ENCODE measurements at places on chromosomes 16 and 17.

- DNase-seq, result no peak
These were observed 540.3 kb downstream of the WWOX start for GRCh38 chr16:78639775-78640174.

GRCh38 chr17:76382803-76383545 is 1.4 kb upstream of the SPHK1 start:
- DNase-seq, result peak; percentile 90

DNA sequence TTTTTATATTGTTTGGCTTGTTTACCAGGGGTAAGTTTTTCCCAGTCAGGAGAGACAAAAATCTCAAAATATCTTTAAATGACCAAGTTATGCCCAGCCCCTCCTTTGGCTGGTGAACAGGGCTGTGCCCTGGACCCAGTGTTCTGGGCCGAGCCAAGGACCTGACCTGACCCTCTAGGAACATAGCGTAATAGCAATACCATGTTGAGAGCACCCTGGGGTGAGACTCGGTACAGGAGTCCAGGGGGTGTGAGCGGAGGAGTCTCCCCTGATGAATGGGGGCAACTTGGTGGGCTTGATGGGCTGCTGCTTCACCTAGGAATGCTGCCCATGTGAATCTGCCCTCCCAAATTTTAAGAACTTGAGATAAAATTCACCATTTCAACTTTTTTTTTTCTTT is 47.4 kb downstream of the B9D1 start:
- no peak for DNase-seq

GRCh38 chr17:229709-230394 is 48.4 kb upstream of the DOC2B start:
- no peak for DNase-seq

GRCh38 chr16:84604477-84605013 is 13.3 kb downstream of the COTL1 start:
- DNase-seq, result no peak

- no peak for DNase-seq
These were observed 39.7 kb downstream of the NUP93 start for GRCh38 chr16:56769677-56770076.

DNA sequence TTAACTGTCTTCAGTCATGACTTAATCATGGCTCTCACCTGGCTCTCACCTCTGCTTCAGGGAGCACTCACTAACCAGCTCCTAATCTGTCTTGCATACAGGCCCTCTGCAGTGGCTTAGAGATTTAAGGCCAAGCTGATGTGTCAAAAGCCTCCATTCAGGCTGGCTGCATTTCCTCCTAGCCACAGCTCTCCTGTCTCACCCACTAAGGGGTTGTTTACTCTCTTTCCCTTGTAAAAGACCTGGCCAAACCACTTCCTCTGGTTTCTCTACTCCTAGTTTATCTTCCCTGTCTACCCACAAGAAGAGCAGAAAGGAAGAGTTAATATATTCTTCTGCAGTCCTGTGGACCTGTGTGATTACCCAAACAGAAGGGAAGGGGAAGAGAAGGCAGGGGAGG is 9.3 kb upstream of the ASIC2 start:
- DNase-seq, result no peak

DNA sequence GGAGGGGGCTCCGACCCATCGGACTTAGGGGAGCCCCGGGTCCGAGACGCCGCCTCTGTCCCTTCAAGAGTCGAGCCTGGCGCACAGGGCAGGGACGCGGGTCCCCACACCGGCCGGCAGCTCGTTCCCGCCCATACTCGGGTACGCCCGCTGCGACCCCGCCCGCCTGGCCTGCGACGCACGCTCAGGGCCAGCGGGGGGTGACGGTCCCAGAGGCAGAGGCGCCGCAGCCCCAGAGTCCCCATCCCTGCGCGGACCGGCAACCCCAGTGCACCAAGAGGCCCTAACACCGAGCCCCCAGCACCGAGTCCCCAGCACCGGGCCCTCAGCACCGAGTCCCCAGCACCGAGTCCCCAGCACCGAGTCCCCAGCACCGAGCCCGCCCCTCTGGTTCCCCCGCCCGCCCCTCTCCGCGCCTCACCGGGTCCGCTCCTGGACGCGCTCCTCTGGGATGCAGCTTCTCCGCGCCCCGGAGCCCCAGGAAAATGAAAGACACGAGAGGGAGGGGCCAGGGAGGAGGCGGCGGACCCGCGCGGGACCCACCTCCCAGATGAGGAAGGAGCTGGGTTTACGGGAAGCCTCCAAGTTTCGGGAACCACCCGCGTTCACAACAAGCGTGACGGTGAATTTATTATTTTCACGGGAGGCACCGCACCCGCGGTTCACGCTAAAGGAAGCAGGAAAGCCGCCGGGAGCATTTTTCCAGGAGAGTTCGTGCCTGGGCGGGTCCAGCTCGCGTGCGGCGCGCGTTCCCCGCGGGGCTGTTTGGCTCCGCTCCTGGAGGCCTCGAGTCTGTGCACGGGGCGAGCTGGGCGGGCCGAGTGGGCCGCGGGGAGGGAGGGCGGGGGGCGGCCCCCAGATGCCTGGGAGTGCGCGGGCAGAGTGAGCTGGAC is at the start of gene SECTM1:
SECTM1 (minus strand) TSS at position 488 of the 893 bp plus-strand sequence. CDS start 6,526 bp downstream, outside the sequence.
- peak; percentile 45 for DNase-seq

DNA sequence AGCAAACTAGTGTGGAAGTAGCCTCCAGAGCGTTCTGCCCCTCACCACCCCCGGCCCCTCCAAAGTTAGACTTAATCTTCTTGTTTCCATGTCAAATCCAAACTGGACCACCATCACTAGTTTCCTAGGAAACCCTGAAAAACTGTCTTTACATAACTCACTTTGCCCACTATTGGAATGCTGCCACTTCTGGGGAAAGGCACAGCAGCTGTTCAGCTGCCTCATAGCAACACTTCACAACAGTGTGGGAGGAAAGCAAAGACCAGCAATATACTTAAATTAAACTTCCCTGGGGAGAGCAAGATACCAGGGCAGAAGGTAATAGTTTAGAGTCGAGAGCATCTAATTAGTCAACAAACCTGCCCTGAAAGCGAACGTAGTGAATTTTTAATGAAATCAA is 452.2 kb downstream of the KCNJ2 start:
- peak; percentile 2 for DNase-seq

- DNase-seq, result peak; percentile 95
These were observed 6.0 kb downstream of the LYRM1 start for GRCh38 chr16:20906341-20907255.

DNA sequence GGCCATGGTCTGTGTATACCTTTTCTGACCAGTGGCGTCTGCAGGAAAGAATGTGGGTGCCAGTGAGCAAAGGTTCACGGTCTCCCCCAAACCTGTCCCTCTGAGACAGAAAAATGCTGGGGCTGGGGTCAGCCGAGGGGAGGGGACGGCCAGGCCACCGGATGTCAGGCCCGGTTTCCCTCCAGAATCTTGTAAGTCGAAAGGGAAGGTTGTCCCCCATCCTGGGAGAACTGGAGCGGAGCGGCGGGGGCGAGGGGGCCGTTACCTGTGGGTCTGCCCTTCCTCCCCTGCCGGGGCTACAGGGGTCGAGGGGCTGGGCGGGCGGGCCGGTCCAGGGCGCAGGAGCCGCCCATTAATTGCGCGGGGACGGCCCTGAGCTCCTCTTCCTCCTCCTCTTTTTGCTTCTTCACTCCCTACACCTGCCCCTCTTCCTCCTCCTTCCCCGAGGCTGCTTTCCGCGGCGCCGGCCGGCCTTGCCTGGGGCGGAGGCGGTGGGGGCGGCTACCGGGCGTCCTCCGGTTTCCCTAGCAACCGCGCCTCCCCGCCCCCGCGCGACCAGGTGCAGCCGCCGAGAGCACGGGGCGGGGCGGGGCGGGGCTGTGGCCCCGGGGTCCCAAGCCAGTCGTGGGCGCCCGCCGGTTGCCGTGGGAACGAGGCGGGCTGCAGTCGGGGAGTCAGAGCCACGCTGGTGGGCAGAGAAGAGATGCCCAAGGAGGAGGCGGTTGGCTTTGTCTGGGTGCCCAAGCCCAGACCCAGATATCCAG is at the start of gene MARCHF10:
MARCHF10 (minus strand) TSS at position 503 of the 764 bp plus-strand sequence. CDS start 6,579 bp downstream, outside the sequence.
- DNase-seq, result no peak

- DNase-seq, result peak; percentile 70
These were observed 55.5 kb upstream of the DLX4 start for GRCh38 chr17:49913226-49914095.

DNA sequence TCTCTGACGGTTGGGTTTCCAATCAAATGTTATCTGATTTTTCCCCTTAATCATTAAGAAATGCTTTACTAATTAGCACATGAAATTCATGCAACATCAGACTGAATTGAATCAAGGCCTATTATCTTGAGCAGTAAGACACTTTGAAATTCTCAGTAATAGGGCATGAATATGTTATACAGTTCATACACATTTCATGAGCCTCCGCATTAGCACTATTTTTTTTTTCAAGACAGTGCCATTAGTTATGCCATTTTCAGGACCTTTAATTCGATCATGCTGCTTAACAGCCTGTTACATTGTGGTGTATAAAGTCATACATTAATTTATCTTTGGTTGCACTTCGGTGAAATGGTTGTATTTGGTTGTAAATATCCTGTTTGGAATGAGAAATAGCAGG is 862.6 kb upstream of the GOT2 start:
- DNase-seq, result no peak

DNA sequence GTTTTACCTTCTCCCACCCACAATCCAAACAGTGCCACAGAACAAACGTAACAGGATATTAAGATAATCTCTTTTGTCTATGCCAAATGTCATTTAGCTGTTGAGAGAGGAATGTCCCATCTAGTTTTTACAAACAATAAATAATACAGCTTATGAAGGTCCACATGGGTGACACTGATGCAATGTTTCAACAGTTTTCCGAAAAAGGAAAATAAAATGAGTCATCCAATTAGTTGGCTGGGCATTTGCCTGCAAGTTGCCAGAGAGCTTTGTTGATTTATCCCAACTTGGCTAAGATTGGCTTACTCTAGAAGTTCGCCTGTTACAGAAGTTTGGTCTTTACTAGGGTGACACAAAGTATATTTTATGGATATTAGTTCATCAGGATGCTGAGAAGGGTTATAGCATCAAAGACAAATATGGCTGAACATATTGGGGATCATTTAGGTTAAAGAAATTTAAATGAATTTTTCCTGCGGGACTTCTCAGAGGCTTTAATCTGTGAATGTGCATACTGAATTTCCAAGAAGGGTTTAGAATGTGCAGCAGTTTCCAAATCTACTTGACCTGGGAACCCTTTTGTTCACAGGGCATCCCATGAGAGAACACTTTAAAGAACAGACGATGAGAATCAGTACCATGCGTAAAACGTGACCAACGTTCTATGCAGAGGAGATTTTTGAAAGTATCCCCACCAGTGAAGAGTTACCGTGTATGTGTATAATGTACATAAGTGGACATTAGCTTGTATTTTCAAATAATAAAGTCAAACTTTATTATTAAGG is 73.1 kb downstream of the CDH13 start:
- DNase-seq, result peak; percentile 81

DNA sequence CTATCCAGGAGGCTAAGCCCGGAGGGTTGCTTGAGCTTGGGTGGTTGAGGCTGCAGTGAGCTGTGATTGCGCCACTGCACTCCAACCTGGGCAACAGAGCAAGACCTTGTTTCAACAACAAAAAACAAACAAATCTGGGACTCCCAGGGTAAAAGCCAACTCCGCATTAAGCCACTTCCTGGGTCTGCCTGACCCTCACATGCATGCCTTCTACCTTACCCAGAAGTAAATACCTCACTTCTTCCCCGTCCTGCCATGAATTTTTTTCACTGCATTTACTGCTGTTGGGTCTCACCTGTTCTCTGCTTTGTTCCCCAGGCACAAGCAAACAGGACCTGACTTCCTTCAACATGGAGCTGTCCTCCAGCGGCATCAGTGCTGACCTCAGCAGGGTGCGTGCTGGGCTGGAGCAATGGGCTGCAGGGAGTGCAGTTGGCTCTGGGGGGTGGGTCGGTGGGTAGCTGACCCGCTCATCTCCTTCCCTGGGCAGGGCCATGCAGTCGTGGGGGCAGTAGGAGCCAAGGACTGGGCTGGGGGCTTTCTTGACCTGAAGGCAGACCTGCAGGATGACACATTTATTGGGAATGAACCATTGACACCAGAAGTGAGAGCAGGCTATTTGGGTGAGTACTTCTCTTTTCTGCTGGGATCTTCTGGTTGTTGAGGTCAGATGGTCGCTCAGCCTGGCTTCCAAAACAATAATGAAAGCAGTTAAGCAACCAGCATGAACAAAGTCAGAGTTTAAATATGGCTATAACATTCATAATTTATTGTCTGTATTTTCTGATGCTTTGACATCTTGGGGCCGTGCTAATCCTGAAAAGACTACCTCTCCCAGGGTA is 16.4 kb downstream of the ITGAL start:
- no peak for DNase-seq
